Testis (tissue), 5 donors: ENCODE measurements at places on chromosomes 5 and 9. TPM values are rescaled to one million over a fixed set of nuclear protein-coding genes. Genes with fewer than 3 reads are reported as not detected.

Gene F2RL1
- 0.68 TPM for total RNA-seq

DNA sequence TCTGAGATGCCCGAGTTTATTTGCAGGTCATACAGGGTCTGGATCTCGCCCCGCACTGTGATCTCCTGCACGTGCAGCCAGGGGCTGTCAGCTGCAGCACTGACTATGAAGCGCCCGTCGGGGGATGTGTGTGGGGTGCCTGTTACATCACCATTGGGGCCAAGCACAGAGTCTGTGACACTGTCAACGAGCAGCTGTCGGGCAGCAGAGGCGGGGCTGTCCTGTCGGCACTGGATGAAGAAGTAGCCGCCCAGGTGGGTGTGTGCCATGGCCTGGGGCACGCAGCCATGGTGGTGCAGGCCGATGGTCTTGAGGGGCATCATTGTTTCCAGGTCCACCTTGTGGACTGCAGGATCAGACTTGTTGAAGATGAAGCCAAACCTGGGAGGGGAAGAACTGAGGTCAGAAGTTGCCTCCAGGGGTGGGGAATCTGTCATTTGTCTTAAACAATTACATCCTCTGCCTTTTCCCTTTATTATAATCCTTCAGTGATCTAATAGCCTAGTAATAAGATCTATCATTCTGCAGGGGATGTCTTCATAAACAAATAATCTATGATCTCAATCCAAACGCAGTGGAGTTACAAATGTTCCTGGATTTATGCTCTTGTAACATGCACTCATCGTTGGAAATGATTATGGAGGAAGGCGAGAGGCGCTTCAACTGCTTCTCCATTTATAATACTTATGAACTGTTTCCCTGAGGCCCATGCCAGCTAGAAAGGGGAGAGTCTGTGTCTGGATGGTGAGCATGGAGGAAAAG, 147.8 kb downstream of the HSPA4 start:
- DNase-seq: no peak

- DNase-seq: no peak
Observed at GRCh38 chr5:159459951-159460538, 129.8 kb upstream of the IL12B start.

Gene ZNF608
- 42.1 TPM for total RNA-seq

GRCh38 chr9:126694206-126695081, 80.7 kb downstream of the LMX1B start:
- no peak for DNase-seq

- DNase-seq: no peak
Observed at GRCh38 chr9:131734165-131734610, 5.7 kb downstream of the RAPGEF1 start.

- no peak for DNase-seq
Observed at GRCh38 chr5:177988989-177989625, 6.9 kb downstream of the PROP1 start.

Gene PRDM9
- 10.2 TPM for total RNA-seq

GRCh38 chr5:42970636-42971559, 69.2 kb downstream of the ANXA2R start:
- DNase-seq: no peak

DNA sequence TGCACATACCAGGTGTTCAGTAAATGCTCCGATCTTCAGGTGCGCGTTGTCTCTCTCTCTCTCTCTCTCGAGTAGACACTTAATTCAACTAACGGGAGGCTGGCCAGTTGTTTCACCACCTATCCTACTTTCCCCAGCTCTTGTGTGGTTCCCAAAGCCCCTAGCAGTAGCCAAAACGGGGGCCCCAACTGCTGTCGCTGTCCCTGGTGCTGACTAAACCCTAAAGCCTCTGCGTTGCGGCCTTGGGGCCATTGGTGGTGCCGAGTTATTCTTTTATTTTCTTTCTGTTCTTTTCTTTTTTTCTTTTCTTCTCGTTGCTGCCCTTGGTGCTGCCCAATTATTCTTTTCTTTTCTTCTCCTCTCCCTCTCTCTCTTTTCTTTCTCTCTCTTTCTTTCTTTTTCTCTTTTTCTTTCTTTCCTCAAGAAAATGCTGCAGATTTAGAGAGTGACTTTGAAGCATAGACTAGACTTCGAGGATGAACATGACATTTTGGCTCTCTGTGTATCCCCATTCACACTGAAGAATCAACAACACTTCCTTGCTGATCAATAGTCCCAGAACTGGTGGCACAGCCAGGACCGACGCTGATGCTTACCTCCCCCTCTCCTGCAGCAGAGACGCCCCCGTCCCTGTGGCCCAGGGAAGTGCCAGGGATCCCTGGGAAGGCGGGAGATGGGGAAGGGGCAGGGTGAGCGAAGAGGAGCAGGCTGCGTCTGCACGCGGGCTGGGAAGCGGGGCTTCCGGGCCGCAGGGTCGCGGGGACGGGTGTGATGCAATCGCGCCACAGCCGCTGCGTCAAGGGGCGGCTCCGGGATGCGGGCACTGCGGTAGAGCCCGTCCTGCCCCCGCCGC, at the start of gene FBLL1:
FBLL1 (plus strand) TSS at position 785 of the 853 bp plus-strand sequence. CDS start 200 bp downstream, outside the sequence.
- peak; percentile 36 for DNase-seq

DNA sequence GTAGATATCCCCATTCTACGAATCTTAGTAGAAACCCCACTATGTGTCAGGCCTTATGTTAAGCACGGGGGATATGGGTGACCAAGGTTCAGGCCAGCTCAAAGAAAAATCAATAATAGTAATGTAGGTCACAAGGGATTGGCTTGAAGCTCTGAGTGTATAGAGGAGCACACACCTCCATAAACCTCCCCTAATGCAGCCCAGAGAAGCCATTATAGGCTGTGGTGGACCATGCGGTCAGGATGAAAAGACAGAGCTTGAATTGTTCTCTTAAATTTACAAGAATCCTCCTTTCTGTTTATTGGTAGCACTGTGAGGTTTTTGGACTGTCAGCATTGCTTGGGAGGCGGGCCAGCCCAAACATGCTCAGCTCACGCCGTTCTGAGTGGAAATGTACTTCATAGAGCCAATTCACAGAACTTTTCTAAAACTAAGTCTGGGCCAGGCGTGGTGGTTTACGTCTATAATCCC, 9.1 kb downstream of the PDE6A start:
- peak; percentile 64 for DNase-seq

Gene SPATA9
- 7.4 TPM for total RNA-seq

GRCh38 chr9:36037549-36038122, 923 bp downstream of the RECK start:
- no peak for DNase-seq

- no peak for DNase-seq
Observed at GRCh38 chr5:93583768-93584595, 960 bp downstream of the NR2F1 start.

GRCh38 chr5:111735583-111736270, 21.3 kb downstream of the NREP start:
- no peak for DNase-seq

DNA sequence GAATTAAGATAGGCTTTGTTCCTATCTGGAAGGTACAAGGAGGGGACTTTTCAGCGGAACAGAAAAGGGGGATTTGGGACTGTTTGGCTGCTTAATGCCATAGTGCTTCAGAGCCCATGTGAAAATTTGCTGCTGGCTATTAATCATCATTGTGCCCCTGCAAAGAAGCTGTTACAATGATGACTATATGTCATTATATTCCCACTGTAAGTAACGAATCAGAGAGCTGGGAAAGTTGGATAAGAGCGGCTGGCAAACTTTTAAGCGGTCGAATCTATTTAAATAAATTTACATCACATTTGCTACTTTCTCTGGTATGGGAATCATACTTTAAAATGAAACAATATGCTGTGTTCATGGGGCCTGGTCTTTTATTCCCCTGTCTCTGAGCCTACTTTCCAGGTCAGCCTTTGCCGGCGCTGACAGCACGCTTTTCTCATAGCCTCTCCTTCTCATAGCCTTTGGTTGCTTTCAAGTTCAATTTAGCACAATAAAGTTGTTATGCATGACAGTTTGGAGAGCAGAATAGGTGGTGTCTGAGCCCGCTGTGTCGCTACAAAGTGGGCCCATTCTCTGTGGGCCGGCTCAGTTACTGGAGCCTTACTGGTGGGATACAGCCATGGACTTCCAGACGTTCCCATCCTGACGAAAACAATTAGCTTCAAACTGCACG, 271.2 kb upstream of the TMEM161B start:
- DNase-seq: peak; percentile 14

- DNase-seq: no peak
Observed at GRCh38 chr5:140181002-140181483, 6.1 kb downstream of the CYSTM1 start.

DNA sequence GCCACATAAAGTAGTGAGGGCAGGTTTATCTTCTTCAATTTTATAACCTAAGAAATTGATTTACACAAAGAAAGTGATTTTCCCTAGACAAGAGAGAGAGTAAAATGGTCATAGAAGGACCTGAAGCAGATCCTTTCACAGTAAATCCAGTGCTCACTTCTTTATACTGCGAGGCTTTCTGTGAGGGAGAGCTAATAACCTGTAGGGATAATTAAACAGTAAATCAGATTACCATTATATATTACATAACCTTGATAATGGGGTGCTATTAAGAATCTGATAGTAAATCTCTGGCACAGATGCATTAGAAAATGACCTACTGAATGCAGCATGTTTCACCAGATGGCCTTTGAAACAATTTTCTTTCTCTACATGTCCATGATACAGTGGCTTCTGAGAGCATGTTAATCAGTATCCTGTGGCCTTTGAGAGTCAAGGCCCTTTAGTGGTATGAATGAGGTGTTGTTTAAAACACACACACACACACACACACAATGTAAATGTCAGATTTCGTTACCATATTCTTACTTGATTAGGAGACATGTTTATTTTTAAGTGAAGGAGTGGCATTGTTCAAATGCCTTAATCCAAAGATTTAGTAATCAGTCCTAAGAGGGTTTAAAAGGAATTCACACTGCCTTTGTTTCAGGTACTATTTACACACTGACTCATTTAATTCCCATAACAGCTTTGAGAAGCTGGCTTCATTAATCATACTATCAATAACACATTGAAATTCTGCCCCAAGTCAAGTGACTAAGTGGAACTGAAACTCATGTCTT, 124.7 kb downstream of the ALDH1A1 start:
- DNase-seq: no peak

DNA sequence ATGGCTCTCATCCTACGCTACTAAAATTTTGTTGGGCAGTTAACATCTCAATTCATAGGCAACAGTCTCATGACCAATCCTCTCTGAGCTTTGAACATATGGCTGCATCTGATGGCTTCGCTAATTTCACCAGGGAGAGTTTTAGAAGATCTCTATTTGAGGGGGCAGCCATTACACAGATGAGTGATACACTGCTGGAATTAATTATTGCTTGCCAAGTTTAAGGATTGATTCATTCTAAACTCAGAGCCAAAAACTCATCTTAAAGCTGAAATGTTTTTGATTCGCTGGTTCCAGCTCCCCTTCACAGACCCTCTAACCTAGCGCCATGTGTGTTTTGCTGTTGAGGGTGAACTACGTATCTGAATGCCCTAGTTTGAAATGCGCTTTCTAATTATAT, 519.9 kb upstream of the WWC1 start:
- DNase-seq: no peak

Gene OGN
- 4.9 TPM for total RNA-seq

GRCh38 chr5:137092831-137093230, 406.3 kb downstream of the SPOCK1 start:
- DNase-seq: no peak

Gene ERGIC1
- total RNA-seq: 89.8 TPM

DNA sequence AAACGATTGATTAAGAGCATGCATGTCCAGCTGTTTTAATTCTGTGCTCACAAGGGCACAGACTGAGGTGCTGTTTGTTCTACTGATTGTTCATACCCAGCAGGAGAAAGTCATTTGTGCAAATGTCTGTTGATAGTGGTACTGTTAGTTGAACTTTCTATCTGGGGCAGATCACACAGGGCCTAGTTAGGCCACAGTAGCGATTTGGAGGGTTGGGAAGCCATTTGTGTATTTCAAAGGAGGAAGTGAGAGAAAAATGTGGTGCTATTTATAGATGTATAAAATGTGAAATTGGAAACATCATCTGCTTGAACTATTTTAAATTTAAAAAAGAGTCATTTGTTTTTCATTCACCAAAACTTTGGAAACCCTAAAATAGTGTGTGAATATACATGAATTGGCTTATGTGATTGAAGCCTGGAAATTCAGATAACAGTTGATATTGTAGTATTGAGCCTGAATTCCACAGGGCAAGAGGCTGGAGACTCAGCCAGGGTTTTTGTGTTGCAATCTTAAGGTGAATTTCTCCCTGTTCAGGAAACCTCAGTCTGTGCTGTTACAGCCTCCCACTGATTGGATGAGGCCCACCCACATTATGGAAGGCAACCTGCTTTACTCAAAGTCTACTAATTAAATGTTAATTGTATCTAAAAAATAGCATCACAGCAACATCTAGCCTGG, 162.0 kb upstream of the CDKN2B start:
- DNase-seq: no peak

- no peak for DNase-seq
Observed at GRCh38 chr5:16625096-16625495, 8.3 kb upstream of the RETREG1 start.

DNA sequence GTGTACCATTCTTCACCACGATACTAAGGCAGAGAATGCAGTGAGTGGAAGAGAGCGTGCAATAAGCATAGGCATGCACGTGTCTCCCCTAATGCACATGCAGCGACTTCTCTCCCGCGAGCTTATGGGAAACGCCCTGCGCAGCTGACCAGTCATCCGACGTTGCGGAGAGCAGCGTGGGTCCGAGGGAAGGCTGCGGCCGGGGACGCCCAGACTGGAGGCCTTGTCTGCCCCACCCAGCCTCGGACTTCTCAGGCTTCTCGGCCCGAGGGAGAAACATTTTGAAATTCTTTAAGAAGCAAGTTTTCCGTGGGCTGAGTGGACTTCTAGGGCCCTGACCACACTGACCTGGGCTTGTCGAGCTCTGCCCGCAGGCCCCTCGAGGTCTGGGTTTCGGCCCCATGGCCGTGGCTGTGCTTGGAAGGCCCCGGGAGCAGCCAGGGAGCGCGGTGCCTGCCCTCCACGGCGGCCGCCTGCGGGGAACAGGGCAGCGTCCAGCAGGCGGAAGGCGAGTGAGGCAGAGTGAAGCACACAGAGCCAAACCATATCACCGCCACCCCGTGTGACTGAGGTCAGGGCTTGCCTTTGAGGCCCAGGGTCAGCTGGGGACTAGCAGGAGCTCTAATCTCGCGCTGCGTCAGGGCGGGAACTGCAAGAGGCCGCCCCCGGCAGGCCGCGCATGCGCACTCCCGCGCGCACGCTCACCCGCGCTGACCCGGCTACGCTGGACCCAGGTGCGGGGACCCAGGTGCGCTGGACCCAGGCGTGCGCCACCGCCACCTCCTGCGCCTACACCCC, 60.0 kb upstream of the IRX1 start:
- DNase-seq: peak; percentile 67

DNA sequence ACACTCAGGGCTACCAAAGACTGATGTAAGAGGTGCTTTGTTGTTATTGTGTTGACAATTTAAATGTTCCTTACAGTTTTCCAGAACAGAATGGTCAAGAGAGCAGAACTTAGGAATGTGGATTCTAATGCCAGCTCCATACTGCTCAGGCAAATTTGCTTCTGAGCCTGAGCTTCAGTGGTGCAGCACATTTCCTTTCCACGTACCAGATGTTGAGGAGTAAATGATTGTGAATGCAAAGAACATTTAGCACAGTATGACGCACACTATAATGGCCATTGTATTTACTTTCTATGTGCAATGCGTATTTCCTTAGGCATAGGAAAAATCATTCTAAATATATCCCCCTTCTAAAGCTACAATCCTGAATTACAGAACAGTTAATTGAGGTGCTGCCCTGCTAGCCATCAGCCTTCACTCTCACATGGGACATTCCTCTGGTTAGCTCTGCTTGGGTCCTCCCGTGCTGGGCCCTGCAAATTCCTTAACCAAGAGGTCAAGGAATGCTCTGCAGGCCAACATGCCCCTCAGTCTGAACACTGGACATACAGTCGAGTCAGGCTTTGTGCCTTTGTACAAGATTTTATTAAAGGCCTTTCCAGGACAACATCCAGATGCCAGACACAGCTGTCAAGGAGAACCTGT, 21.1 kb upstream of the TMEM174 start:
- DNase-seq: no peak

- no peak for DNase-seq
Observed at GRCh38 chr5:127409921-127410675, 107.3 kb upstream of the PRRC1 start.
